ENCODE measurements at places on chromosomes 1 and 21.

DNA sequence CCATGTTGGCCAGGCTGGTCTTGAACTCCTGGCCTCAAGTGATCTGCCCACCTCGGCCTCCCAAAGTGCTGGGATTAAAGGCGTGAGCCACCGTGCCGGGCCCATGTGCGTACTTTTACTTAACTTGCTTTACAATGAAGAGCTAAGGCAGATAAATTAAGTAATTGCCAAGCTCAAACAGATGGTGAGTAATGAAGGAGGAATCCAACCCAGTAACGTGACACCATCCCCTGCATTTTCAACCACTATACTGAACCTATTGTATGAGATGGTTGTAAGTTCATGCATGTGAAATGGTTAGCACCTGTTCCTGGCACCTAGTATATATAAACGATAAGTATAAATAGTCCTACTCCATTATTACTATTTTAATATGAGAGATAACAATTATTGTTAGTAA lies 588.0 kb upstream of the BEND5 start:
- DNase-seq, result no peak

DNA sequence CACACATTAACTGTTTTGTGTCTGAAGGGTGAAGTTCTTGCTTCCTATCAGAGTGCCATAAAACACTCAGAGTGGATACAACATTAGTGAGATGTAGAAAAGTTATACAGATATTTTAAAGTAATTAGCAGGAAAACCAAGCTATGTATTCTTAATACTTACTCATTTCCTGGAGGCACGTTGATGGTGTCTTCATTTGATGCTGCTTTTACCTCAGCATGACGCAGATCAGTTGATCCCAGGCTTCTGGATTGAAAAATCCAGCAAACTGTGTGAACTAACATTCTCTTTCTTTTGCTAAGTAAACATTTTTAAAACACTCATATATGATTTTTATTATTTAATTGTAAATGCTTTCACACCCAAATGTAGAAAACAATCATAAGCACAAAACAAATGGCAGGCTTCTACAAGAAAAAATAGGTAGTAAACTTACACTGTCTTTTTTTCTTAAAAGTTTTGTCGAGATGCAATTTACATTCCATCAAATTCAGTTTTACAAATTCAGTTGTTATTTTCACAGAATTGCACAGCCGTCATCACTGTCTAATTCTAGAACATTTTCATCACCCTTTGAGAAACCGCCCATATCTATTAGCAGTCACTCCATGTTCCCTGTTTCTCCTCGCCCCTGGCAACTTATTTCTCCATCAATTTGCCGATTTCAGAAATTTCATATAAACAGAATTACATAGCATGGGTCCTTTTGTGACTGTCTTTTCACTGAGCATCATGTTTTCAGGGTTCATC lies 198.9 kb downstream of the LRRC7 start:
- no peak for DNase-seq

- DNase-seq, result no peak
Observed at GRCh38 chr21:46517361-46517760, 58.7 kb downstream of the DIP2A start.

DNA sequence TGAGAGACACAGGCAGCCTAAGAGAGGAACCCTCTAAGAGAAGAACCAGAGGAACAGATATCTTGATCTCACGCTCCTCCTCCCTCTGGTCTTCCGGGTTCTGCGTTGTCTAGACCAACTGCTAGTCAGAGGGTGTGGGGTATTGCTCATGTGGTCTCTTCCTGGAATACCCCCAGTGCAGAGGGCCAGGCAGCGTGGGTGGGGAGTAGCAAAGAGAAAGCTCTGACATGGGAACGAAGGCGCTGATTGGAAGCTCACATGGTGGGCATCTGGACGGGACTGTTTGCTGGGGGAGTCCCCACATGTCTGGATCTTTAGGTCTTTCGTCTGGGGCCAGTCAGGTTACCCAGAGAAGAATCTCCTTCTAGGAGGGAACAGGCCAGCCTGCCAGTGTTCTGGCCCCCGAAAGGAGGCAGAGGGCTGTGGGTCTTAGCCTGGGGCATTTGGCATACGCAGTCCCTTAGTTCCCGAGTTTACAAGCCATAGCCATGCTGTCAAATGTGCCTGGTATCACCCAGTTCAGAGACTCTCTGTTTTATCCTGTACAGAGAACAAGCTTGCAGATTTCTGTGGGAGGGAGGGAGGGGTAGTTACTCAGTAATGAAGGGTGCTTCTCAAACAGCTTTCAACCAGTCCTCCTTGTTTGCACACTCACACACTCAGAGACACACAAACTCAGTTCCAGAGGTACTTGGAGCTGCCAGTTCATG lies 18.3 kb upstream of the IL6R start:
- no peak for DNase-seq

DNA sequence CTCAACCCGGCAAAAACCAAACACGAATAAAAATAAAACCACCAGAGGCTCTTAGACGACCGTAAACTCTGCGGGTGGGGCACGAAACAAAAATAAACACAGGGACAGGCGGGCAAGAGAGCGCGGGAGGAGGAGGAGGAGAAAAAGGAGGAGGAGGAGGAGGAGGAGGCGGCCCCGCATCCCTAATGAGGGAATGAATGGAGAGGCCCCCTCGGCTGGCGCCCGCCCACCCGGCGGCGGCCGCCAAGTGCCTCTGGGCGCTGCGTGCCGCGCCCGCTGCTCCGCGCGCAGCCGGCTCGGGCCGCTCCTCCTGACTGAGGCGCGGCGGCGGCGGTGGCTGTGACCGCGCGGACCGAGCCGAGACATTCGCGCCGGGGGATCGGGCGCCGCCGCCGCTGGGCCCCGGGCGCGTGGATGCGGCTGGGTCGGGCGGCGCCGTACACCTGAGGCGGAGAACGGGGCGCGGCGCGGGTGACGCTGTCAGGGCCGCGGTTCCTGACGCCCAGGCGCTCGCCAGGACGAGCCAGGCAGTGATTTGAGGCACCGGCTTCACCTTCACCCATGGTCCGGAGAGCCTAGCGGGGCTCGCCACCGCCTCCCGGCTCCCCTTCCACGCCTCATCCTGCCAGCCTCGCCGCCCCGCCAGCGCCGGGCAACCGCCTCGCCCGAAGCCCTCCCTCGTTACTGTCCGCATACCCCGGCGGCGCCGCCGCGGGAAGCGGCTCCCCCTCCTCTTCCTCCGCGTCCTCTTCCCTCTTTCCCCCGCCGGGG lies at the start of gene MARK1:
MARK1 (plus strand) TSS at position 229 of the 771 bp plus-strand sequence. CDS start 687 bp downstream, outside the sequence.
- DNase-seq, result peak; percentile 58

DNA sequence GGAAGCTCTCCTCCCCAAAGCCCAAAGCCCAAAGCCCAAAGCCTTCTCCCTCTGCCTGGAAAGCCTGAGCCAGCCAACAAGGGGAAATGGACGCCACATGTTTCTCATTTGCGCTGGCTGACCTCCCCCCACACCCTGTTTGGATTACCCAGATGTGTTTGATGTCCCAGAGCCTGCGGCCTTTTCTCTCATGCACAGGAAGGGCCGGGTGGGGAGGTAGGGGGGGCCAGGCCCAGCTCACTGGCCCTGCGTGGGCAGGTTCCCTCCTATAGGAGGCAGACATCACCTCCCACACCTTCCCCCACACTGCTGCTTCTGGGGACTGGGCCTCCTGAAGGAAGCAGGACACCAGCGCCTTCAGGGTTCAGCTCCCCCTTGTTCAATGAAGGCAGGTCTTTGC lies 116.3 kb downstream of the NAV1 start:
- DNase-seq, result no peak

GRCh38 chr1:3614755-3615742 lies 3.7 kb upstream of the MEGF6 start:
- DNase-seq, result no peak

GRCh38 chr1:202571719-202572339 lies 138.4 kb downstream of the SYT2 start:
- DNase-seq, result no peak

Data from neuronal stem cell (in vitro differentiated cells).